ENCODE measurements at places on chromosomes 12 and 14.

DNA sequence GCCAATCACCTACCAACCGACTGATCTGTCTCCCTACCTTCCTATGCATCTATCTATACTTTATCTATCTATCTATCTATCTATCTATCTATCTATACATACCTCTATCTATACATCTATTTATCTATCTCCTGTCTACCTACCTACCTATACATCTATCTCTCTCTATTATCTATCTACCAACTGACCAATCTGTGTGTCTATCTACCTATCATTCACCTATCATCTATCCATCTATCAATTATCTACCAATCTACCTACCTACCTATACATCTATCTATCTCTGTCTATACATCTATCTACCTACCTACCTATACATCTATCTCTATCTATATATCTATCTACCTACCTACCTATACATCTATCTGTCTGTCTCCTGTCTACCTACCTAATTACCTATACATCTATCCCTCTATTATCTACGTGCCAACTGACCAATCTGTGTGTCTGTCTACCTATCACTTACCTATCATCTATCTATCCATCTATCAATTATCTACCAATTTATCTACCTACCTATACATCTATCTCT, 3.5 kb downstream of the DNAH10 start:
- DNase-seq = no peak

DNA sequence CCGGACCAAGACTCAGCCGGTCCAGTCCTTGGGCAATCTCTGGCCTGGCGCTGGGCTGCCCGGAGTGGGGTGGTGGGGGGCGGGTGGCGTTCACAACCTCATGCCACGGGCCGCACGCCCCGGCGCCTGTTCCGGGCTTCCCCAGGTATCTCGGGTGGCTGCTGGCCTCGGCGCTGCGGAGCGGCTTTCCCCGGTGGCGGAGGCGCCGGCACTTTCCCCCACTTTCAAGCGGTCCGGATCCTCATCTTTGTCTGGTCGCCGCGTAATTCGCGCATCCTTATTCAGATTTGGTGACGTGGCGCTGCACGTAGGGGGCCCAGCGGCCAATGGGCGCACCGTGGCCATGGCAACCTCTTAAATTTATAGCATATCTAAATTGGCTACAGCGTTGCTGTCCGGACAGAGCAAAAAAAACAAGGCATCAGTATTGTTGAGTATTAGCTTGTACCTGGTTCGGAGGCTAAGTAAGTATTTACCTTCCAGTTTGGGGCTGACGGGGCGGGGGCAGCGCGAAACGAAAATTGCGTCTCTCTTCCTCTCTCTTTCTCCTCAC, at the start of gene LHX5:
LHX5 (minus strand) TSS at position 253 of the 553 bp plus-strand sequence. CDS start 373 bp downstream, outside the sequence.
- no peak for DNase-seq

DNA sequence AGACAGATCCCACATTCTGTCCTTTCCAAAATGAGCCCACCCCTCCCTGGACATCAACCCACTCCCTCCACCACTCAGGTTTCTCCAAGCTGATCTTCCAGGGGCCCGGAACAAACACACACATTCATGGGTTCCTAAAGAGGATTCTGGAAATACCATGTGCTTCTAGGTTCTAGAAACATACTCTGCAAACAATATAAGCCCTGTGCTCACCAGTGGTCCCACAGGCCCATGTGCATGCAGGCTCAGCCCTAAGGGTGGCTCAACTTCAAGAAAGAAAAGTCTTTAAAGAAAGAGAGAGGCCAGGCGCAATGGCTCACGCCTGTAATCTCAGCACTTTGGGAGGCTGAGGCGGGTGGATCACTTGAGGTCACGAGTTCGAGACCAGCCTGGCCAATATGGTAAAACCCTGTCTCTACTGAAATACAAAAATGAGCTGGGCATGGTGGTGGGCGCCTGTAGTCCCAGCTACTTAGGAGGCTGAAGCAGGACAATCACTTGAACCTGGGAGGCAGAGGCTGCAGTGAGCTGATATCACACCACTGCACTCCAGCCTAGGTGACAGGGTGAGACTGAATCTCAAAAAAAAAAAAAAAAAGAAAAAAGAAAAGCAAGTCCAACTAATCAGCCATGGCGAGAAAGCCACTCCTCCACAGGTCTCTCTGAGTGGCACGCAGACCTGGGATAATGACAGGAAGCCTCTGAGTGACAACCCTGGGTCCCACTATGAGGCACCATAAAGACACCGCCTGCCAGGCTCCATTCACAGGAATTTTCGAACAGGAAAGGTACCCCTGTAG, 59.5 kb upstream of the PNMA1 start:
- no peak for DNase-seq

- no peak for DNase-seq
These were observed 87.3 kb downstream of the KSR2 start for GRCh38 chr12:117881517-117881916.

- no peak for DNase-seq
These were observed 4.1 kb upstream of the PLEK2 start for GRCh38 chr14:67416085-67416484.

DNA sequence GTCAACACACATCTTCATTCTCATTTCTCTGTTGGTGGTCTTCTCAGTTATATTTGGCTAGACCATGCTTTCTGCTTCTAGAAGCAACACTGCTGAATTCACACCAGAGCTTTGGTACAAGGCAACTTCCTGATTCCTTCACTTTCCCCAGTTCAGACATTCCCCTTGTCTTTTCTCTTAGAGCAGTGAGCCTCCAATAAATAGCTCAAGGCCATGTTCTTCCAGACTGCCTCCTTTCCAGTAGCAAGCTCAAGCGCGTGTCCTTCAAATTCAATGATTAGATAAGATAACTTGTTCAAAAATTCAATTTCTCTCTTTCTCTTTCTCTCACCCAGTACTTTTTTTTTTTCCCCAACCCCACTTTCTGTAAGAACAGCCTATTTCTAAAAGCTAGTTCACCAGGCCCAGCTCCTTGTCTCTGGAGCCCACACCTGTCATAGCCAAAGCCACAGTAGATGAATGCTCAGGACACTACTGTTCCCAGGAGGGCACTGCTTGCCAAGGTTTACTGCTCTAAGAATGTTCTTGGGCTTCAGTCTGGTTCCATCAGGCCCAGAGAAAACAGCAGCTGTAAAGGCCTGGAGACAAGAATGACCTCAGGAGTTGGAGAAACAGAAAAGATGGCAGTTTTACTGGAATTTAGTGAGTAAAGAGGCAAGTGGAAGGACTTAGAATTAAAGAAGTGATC, 17.7 kb downstream of the TBK1 start:
- no peak for DNase-seq

Measured in activated effector memory CD4-positive, alpha-beta T cell treated with anti-CD3 and anti-CD28 coated beads, Interleukin-2, amount 50 U/mL, for 16 hours (primary cell).